ENCODE measurements at places on chromosomes 1 and 21.

GRCh38 chr1:156727926-156728598 is at the start of gene METTL25B:
Gene METTL25B, plus strand, starts transcription at chr1:156728469. Its CDS starts 636 bp downstream, at chr1:156729105.
- DNase-seq = peak; percentile 52

DNA sequence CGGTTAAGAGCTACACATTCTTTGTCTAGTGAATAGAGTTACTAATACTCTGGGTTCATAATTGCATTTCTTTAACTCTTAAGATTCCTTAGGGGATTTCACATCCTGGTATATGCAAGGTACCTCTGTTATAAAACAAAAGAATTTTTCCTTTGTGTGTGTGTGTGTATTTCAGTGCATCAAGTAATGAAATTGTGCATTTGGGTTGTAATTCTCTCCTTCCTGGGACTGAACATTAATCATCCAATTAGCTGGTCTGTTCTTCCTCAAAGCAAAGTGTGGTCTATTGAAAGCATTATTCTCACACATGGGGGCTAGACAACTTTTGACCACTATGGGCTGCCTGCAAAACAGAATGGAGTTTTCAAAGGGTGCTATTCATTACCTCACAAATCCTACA is 74.0 kb downstream of the ZC3H11B start:
- no peak for DNase-seq

DNA sequence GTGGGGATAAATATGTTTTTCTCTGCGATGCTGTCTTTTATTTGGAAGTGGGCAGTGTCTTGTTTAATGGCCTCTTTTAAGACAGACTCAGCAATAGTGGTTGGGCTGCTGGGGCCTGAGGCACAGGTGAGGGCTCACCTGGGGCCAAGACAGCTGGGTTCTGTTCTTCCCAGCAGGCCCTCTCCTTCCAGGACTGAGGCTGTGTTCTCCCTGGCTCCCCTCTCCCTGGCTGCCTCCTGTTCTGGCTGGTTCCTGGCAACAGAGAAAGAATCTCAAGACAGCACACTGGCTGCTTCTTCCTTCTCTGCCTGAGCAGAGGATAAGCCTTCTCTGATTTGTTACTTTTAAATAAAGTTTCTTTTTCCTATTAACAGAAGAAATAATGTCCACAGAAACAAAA is 7.4 kb upstream of the GRHL3 start:
- no peak for DNase-seq

GRCh38 chr1:41380195-41380594 is 19.0 kb downstream of the FOXO6 start:
- DNase-seq = no peak

- DNase-seq = no peak
Measured at GRCh38 chr21:29827647-29828046, 112.1 kb downstream of the GRIK1 start.
